ENCODE measurements at places on chromosomes 4 and X. TPM values are rescaled to one million over a fixed set of nuclear protein-coding genes. Genes with fewer than 3 reads are reported as not detected.

The ARHGEF6 gene
- 18.6 TPM for total RNA-seq

- DNase-seq: peak; percentile 70
Measured at GRCh38 chr4:53932796-53933610, 131.4 kb downstream of the CHIC2 start.

The KLHL4 gene
- 3.2 TPM for total RNA-seq

DNA sequence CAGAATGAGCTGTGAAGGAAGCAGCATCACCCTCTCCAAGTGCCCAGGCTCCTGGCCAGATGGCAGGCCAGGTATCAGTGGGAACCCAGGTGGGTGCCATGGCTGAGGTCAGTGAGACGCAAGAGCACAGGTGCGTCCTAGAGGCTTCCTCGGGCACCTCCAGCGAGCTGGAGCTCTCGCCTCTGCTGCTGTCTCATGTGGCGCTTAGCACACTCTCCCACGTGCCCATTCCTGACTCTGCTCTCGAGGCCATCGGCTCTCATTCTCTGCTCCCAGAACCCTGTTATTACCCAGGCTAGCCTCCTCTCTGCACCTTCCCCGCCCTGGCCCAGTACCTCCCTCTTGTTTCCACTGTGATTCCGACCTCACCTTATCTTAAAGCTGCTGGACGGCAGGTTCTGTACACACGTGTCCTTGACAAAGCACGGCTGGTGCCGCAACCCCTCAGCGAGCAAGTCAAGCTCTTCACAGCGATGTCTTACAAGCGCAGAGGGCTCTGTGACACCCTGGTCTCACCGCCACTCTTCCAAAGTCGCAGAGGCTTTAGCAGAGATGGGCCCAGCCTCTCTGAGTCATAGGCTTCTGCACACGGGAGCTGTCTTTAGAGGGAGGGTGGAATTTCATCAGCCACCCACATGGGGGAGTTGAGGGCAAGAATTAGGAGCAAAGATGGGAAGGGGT is 15.4 kb upstream of the MSANTD1 start:
- DNase-seq: no peak

The NUDT10 gene
- 2.3 TPM for total RNA-seq

All from skin of body (tissue), 3 donors.